ENCODE measurements at places on chromosomes 12 and 14.

DNA sequence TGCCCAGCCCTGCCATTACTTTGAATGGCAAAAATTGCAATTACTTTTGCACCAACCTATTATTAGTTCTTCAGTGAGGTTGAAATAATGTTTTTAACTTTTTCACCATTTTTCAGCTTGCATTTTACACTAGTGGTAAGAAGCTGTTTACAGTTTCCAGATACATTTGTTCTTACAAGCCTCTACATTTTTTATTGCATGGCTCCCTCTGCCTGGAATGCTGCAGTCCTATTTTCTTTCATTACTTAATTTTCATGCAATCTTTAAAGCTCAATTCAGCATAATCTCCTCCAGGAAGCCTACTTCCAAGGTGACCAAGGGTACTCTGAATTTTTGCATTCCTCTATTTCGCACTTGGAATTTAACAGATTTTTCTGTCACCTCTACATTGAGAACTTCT lies 33.4 kb downstream of the CCER1 start:
- no peak for DNase-seq

DNA sequence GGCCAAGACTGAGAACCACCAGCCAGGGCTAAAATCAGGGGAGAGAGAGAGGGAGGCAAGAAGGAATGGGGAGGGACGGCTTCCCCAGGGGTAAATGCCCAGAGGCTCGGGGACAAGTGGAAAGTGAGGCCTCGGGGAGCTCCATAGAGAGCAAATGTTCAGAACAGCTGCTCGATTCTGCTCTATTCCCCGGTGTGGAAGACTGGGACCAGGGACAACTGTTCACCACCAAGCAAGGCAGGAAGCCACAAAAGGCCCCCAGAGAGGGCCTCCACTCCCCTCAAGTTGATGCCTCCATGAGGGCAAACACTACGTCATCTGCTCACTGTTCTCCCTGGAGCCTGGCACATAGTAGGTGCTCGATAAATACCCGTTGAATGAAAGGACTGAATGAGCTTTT lies 53.5 kb downstream of the IRF2BPL start:
- no peak for DNase-seq

DNA sequence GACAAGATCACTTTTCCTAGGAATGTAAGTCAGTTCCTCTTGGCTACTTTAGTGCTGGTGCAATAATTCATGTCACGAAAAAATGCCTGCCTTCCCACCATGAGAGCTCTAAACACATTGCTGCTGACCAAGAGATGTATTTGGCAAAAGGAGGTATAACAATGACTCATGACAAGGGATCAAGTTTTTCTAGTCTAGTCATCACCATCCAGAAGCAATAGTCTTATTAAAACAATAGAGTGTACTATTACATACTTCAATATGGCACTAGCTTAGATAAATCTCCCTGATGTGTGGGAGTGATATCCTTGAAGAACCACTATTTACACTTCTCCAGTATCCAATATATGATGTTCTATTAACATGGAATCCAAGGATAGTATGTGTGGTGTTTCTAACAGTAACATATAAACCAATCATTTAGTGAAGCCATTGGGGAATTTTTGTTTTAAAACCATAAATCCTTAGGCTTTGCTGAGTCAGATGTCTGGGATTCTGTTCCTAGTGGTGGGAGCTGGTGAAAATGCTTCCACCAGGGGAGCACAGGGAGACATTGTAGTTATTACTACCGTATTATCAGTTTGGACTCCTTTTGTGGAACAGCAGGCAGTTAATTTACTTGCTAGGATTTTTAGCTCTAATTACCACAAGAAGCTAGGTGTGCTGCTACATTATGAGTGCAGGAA lies 1387.5 kb downstream of the LRFN5 start:
- DNase-seq, result no peak

DNA sequence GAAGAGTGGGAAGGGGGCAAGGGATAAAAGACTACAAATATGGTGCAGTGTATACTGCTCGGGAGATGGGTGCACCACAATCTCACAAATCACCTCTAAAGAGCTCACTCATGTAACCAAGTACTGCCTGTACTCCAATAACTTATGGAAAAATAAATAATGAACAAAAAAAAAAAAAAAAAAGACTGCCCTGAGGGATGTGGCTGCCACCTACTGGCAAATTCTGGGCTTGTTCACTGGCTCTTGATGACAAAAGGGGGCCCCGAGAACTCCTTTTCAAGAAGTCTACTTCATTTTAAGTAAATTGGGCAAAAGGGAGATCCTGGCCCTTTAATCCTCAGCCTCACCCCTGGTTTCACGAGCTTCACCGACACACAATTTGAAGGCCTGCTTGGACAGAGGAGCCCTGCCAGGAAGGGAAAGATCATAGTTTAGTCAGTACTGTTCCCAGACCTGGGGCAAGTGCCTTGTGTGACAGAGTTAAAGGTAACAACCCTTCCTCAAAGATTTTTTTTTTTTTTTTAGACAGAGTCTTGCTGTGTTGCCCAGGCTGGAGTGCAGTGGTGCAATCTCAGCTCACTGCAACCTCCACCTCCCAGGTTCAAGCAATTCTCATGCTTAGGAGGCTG lies 26.1 kb upstream of the STAC3 start:
- no peak for DNase-seq

GRCh38 chr14:99157246-99157645 lies 114.8 kb downstream of the BCL11B start:
- no peak for DNase-seq

Data from CD8-positive, alpha-beta T cell (primary cell).